ENCODE measurements at places on chromosomes 16 and 17.

DNA sequence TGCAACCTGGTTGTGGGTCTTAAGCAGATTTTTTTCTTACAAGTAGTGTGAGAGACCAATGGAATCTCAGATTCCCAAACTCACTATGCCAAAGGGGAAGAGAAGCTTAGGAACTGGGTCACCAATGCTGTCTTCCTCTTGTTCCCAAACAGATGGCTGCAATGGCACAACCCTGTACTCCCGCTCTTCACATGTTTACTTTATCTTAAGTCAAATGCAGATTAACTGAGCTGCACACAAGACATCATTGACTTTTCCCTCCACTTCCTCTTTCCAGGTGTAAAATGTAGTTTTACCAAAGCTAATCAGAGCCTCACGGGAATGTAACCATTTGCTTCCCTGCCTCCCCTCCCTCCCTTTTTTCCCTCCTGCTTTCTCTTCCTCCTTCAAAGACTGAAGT lies 14.4 kb upstream of the CD300E start:
- no peak for DNase-seq

- no peak for DNase-seq
Observed at GRCh38 chr17:73311428-73311780, 397 bp downstream of the CDC42EP4 start.

DNA sequence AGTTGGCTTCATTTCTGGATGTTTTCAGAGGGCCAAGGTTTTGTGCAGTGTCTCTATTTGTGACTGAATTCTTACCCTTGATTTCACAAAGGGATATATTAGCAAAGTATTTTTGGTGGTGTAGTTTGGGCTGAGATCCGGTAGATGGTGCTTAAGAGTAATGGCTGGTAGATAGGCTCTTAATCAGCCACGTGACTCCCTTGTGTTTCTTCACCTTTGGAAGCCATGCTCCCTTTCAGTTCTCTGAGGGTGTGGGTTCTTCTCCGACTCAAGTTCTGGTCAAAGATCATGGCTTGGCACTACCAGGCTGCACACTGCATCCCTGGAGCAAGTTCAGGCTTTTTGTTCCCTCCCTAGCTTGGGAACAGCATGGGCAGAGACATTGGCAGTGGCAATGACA lies 887.3 kb downstream of the CDH8 start:
- no peak for DNase-seq

GRCh38 chr17:45130681-45131615 lies 1.4 kb downstream of the PLCD3 start:
- DNase-seq: no peak

DNA sequence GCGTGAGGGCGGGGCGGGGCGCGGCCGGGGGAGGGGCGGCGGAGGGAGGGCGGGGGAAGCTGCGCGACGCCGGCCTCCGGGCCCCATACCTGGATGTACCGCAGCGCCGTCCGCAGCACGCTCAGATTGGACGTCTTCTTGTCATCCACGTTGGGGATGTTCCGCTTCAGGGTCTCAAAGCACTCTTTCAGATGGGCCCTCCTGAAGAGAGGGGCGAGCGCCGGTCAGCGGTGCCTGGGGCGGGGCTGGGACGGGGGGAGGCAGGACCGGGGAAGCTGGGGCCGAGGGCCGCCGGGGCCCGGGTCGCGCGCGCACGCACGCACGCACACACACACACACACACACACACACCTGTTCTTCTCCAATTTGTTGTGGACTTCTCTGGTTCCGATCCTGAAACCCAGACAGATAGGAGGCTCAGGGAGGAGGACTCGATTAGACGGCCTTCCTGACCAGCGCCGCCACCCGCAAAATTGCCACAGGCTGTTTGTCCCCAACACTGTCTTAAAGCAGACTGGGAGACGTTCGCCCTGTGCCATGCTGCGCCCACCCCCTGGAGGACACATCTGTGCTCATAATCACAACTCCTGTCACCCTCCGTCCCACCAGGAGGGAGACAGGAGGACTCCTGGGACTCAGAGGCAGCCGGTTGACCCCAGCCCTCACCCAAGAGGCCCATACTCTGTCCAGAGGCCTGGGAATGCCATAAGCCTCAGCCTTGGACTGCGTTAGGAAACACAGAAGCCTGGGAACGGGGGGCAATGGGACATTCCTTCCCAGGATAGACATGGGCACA lies 6.7 kb downstream of the MNT start:
- no peak for DNase-seq

DNA sequence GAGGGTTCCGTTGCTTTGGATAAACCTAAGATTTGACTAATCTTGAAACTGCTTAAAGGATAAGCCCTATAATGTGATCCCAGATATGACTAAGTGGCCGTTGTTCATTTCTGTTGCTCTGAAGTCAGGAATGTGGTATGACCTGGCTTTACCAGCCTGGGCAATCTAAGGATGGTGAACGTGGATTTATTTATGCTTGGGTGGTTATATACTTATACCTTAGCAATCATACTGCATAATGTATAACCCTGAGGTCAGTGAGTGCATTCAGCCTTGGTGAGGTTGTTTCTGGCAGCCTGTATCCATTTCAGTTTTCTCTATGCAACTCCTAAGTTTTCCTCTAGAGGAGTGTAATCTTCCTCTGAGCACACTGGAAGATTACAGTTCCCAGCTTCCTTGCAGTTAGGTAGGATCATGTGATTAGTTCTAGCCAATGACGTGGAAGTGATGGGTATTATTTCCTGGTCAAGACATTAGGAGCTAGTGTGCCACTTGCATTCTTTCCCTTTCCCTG lies 41.9 kb downstream of the FTO start:
- DNase-seq: no peak

GRCh38 chr16:52466994-52467393 lies 79.9 kb downstream of the TOX3 start:
- DNase-seq: no peak

GRCh38 chr16:51636920-51637769 lies 486.1 kb upstream of the SALL1 start:
- no peak for DNase-seq

- no peak for DNase-seq
Observed at GRCh38 chr17:78096093-78096492, 32.5 kb downstream of the TMC6 start.

DNA sequence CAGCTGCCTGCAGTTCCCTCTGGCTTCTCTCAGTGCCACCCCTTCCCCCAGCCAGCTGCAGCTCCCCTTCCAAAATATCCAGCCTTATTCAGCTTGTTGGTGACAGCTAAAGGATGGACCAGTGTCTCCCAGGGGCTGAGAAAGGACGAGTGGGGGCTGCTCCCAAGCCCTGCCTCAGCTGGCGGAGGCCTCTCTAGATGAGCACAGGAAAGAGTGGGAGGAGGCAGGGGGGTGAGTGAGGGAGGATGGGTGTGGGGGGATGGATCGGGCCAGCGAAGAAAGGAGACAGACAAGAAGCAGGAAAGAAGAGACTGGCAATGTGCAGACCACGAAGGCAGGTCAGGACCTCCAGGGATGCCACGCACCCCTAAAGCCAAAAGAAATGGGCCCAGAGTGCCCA lies 17.5 kb downstream of the PIPOX start:
- no peak for DNase-seq

- DNase-seq: no peak
Observed at GRCh38 chr17:8739097-8739496, 5.5 kb downstream of the CCDC42 start.

DNA sequence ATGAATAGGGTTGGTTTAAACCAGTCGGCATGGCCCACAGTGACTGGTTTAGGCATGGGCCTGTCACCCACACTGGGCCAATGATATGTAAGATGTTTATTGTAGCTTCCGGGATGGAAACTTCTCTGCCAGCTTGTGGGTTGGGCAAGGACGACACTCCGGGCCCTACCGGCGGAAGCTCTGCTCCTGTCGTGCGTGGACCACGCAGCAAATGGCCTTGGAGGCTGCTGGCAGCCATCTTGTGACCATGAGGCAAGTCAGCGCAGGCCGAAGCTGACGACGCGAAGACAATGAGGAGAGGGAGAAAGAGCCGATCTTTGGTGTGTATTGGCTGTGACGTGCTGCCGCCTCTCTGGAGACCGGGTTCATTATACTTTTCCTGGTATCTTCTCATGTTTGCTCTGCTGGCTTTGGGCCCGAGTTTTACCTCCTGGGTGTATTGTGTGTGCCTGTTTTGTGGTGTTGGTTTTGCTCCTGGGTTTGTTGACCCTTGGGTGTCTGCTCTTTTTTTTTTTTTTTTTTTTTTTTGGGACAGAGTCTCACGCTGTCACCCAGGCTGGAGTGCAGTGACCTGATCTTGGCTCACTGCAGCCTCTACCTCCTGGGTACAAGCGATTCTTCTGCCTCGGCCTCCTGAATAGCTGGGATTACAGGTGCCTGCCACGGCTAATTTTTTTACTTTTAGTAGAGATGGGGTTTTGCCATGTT lies 15.4 kb downstream of the SLC25A10 start:
- DNase-seq: no peak

- no peak for DNase-seq
Observed at GRCh38 chr16:71389330-71389729, 30.8 kb downstream of the CALB2 start.

DNA sequence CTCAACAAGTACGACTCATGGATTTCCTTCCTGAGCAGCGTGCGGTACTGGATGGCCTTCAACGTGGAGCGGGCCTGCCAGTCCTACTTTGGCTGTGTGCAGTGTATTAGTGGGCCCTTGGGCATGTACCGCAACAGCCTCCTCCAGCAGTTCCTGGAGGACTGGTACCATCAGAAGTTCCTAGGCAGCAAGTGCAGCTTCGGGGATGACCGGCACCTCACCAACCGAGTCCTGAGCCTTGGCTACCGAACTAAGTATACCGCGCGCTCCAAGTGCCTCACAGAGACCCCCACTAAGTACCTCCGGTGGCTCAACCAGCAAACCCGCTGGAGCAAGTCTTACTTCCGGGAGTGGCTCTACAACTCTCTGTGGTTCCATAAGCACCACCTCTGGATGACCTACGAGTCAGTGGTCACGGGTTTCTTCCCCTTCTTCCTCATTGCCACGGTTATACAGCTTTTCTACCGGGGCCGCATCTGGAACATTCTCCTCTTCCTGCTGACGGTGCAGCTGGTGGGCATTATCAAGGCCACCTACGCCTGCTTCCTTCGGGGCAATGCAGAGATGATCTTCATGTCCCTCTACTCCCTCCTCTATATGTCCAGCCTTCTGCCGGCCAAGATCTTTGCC lies 9.0 kb downstream of the HAS3 start:
- DNase-seq: no peak

GRCh38 chr17:8062807-8063483 lies 24.1 kb downstream of the ALOX15B start:
- no peak for DNase-seq

DNA sequence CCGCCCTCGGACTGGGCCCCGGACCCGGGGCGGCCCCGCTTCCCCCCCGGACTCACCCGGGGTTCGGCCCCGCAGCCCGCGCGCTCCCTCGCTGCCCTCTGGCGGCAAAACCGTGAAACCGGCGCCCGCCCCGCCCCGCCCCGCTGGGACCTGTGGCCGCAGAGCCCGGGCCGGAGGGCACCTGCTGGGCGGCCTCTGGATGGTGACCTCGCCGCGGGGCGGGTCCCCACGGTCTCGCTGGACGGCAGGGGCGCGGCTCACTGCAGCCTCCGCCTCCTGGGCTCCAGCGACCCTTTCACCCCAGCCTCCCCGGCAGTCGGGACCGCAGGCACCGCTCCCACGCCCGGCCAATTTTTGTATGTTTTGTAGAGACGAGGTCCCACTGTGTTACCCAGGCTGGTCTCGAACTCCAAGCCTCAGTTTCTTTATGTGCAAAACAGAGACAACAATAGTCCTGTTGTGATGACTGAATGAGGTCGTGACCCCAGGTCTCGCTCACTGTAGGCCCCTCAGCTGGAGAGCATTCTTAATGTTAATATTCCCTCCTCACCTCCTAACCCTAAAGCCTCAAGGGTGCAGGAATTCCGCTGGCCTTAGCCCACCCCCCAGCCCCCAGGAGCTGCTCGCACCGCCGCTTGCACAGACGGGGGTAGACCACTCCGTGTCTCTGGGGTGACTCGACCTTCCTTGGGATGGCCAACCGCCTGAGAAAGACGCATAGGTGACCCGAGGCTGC lies 33.7 kb upstream of the RPH3AL start:
- DNase-seq: no peak

GRCh38 chr17:63805591-63805990 lies 21.6 kb upstream of the PSMC5 start:
- no peak for DNase-seq

DNA sequence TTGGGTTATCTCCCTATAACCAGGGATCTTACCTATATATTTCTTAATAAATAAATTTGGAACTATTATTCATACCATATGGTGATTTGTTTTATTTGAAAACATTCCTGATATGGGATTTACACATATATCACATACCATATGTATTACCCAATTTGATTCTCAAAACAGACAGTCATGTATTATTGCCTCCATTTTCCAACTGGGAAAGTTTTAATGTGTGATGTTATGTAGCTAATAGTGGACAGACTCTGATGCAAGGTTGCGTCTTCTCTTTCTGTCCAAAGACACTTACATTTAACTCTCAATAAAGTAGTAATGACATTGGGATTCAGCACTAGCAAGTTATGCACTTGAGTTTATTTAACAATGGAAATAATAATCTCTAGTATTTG lies 1.1 kb downstream of the KRTAP9-9 start:
- no peak for DNase-seq

DNA sequence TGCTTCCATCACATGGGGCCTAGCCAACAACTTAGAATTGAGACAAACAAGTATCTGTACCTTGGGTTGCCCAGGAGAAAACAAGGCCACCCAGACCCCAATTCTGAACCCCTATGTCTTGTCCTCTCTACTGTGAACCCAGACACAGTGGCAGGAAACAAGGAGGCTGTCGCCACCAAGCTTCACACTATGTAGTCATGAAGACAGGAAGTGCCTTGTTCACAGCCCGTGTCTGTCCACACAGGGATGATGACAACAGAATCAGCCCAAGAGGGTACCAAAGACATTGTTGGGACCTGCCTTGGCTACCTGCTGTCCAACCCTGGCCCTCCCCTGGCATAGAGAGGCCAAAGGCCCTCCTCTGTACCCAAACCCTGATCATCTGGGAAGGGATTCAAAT lies 84.8 kb downstream of the CDYL2 start:
- no peak for DNase-seq

DNA sequence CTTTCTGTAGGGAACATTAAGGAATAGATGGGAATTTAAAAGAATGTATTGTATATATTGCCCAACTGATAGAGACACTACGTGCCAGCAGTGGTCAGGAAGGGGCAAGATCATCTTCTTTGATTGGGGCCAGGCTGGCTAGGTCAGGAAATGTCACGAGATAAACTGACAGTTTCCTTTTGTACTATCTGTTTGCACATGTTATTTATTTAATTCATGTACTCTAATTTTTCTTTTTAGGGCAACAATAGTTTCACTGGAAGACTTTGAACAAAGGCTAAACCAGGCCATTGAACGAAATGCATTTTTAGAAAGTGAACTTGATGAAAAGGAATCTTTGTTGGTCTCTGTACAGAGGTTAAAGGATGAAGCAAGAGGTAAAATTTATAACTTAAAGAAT lies 12.6 kb downstream of the NDEL1 start:
- DNase-seq: no peak
